ACHN (cell line): ENCODE measurements at places on chromosomes 4 and X.
A peak's percentile ranks its signal among the peaks of the same experiment; 100 is the strongest.

DNA sequence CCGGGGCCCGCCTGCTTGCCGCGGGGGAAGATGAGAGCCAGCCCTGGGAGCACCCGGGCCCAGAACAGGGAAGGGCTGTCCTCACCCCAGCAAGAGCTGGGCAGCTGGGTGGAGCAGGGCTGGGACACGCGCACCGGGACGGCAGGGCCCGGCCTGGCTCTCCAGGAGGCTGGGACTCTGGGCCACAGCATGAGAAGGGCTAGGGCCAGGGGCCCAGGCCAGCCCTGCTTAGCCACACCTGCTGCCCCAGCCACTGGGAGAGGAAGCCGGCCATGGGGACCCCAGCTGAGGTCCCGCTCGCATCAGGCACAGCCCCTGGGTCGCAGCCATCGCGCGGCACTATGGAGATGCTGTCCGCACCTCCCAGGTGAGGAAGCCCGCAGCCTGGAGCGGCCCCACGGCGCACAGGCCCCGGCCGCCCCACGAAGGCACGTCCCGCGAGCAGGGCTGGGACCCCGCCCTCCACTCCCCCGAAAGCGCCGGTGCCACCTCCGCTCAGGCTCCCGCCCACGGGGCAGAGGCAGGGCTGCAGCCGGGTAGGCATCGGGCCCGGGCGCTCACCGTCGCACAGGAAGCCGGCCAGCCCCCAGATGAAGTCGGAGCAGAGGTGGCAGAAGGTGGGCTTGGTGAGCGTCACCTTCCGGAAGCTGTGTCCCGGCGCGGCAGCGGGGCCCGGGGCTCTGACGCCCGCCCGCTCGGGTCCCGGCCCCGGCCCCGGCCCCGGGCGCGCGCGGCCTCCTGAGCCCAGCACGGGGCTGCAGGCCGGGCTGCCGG is 531 bp downstream of the DGKQ start:
- peak; percentile 25 for DNase-seq

- DNase-seq, result no peak
Observed at GRCh38 chrX:97322401-97322800, 438.7 kb downstream of the RPA4 start.

DNA sequence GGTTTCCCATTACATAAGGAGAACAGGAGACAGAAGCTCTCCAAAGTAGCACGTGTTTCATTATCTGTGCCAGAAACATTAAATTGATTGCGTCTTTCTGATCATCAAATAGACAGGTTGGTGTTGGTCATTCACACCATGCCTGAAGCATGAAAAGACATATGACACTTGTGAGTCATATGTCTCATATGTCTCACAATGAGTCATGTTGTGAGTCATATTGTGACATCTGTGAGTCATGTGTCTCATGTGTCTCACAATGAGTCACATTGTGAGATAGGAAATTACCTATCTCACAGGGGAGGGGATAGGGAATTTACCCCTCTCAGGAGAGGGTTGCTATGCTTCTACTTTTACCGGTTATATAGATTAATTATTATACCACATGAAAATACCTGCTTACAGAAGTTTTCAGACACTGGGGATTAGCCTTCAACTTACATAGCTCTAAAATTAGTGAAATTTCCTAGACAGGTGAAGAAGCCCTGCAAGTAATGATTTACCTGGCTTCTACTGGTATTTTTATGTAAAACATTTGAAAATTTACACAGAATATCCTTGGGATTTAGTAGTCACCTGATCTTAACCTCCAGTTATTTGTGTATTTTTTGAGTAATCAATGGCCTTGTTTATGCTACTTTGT is 80.8 kb downstream of the NPFFR2 start:
- peak; percentile 72 for DNase-seq

DNA sequence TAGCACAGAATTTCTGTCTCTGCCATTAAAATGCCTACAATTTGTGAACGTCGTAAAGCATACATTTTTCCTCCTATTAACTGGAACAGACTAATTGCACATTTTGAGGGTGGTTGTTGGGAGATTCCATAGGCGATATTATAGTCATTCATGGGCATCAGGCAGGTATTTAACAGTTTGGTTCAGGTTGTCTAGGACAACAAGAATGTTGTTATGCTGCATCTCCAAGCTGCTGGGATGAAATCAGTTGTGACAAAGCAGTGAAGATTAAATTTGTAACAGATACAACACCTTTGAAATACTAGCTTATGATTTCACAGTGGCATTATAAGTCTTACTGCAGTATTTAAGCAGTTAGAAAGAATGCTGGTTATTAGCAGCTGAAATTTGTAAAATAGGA is 339.7 kb upstream of the PITX2 start:
- DNase-seq, result no peak

DNA sequence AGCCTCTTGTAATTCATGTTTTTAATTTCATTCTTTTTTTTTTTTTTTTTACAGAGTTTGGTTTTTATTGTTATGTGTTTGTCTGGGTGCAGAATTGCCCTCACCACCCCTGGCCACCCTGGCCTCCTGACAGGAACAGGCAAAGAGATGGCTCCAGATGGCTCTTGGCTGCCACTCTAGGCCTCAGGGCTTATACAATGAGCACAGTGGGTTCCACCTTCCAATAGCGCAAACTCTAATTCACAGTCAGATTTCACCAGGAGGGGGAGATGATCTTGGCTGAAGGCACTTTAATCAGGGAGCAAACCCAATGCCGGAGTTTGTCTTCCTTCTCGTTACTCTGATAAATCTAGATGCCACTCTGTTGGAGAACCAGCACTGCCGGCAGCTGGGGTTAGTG is 24.8 kb downstream of the CPE start:
- no peak for DNase-seq
